Bronchial epithelial cell (primary cell): ENCODE measurements at places on chromosomes 11 and 22.

DNA sequence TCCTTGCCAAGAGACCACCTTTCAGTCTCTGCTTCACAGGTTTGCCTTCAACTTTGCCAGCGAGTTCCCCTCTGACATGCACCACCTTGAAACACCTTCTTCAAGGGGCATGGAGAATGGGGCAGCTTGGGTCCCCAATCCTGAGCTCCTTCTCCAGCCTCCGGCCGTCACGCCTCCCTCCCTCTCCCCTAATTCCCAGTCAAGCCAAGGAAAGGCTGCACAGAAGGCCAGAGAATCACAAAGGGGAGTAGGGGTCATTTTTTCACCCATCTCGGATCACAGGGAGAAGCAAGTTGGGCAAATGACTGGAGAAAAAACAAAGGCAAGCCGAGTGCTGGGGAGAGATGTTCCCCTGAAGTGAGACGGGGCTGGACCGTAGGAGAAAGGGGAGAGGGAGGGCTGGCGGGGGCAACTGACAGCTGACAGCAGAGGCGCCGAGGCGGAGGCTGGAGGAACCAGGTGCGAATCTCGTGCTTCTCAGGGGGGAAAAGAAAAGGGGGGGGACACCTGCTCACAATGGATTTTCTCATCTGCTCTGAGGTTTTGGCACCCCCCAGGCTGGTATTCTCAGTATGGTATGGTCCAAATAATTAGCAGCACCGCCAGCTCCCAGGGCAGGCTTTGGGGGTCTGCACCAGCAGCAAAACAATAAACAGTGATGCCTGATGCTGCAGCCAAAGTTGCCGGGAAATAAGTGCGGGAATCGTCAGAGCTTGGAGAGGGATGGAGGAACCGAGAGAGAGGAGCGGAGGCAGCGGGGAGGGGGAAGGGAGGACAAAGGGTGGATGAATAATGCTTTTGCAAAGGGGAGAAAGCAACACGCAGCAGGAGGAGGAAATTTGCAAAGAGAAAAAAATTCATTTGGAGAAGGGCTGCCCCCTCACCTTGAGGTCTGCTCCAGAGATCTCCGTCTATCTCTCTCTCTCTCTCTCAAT, 644 bp downstream of the YPEL4 start:
- DNase-seq, result no peak

DNA sequence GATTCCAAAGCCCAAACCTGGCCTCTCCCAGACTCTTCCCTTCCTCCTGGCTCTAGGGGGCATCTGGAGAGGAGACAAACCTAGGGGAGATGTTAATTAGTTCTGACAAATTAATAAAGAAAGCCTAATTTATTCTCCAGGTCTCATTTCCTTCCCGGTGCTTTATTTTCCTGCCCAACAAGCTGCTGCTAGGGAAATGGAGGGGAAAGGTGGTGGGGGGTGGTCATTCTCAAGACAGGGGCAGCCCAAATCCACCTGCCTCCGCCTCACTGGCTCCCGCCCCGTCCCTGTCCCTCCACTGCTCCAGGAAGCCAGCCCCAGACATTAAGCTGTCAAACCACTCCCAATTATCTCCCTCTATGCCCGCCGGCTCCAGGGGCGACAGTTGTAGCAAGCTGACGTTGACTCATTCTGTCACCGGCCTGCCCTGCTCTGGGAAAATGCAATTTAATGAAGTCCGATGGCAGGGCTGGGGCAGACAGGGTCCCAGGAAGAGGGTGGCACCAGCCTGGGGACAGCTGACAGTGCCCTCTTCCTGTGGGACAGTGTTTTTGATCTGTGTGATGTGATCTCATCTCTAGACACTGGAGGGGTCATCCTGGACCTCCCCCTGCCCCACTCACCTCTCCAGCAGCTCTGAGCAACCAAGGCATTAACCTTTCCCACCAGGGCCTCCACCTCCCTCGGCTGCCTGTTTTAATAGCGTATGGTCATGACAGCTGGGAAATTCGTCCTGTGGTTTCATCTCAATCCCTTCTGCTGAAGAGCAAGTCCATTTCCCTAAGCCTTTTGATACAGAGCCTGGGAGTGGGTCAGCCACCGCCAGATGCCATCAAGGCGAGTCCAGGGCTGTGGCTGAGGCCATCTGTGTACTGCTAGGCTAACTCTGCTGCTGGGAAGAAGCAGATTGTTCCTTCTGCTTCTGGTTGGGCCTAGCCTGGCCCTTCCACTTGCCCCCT, 27.1 kb downstream of the NECTIN1 start:
- peak; percentile 43 for DNase-seq

- DNase-seq, result no peak
Observed at GRCh38 chr11:422249-422656, 7.5 kb upstream of the SIGIRR start.

- DNase-seq, result no peak
Observed at GRCh38 chr11:10937385-10937771, 79.5 kb upstream of the ZBED5 start.

DNA sequence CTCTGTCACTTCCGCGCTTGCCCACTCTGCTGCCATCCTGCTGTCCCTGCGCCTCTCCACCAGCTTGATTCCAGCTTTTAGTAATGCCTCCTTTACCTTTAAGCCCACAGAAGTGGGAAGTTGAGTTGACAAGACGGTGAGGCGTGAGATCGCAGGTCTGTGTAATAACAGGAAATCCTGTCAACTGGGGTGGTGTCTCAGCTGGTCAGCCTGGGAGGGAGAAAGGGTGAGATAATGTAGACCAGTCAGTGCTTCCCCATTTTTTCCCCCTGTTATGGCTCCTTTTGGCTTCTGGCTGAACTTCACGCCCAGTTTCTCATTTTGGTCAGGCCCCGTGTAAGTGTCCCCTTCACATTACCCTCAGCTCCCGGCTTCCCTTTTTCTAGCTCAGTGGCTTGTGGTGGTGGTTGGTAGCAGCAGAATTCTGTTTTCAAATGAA, 98.9 kb downstream of the TRAF6 start:
- DNase-seq, result no peak

DNA sequence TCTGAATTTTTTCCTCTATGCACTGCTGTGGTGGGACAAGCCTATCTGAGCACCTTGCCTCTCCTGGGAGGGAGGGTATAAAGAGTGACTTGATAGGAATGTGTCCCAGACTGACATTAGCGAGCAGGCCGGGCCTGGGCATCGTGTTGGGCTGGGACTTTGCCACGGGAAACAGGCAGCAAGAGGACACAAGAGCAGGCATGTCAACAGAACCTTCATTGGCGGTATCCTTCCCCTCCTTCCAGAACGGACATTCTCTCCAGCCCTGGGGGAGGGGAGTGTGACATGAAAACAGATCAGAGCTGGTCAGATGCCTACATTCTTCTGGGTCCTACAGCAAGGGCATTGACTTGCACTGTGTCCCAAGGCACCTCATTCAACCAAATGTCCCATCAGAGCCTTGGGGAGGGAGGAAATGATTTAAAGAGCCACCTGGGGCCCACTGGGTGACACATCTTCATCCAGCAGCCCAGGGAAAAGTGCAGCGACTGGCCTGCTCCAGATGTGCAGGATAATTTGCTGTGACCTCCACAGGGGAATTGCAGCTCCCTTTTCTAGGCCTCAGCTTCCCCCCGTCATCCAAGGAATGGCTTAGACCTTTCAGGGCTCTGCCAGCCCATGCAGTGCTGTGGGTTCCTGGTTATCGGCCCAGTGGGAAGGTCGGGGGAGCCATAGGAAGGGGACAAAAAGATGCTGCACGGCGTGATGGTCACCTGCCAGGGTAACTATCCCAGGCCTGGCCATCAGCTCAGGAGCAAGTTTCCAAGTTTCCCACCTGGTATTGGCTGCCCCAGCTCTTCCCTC, 21.8 kb upstream of the UVRAG start:
- no peak for DNase-seq

DNA sequence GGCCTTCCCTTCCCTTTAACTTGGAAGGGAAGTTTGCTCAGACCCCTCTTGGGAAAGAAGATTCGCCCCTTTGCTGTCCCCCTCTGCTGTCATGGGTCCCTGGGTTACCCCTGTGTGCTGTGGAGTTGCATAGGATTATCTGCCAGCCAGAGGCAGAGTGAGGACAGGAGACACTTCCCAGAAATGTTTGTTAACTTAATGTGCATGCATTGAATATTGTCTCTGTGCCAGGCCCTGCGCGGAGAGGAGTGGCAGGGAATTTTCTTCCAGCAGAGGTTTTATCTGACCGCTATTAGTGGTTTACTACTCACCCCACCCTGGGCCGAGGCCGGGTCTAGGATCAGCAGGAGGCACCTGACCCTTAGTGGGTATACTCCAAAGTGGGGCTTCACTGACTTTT, 894.8 kb downstream of the TBC1D22A start:
- no peak for DNase-seq

DNA sequence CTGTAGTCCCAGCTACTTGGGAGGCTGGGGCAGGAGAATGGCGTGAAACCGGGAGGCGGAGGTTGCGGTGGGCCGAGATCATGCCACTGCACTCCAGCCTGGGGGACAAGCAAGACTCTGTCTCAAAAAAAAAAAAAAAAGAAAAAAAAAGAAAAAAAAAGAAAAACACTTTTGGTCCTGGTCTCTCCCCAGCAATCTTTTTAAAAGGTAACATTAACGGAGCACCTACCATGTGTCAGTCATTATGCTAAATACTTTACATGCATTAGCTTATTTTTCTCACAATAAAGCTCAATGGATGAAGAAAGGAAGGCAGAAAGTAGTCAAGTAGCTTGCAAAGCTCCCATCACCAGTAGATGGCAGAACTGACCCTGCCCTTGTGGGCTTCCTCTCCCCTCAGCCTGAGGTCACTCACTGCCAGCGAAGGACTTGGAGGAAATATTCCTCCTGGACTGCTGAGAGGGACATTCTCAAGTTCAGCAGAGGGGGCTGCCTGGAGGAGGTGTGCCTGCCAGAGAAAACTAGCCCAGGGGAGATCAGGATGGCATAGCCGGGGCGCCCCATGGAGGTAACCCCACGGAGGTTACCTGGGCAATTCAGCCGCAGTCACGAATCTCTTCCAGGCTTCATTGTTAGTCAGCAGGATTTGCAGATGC, 15.5 kb downstream of the APOL3 start:
- peak; percentile 40 for DNase-seq

DNA sequence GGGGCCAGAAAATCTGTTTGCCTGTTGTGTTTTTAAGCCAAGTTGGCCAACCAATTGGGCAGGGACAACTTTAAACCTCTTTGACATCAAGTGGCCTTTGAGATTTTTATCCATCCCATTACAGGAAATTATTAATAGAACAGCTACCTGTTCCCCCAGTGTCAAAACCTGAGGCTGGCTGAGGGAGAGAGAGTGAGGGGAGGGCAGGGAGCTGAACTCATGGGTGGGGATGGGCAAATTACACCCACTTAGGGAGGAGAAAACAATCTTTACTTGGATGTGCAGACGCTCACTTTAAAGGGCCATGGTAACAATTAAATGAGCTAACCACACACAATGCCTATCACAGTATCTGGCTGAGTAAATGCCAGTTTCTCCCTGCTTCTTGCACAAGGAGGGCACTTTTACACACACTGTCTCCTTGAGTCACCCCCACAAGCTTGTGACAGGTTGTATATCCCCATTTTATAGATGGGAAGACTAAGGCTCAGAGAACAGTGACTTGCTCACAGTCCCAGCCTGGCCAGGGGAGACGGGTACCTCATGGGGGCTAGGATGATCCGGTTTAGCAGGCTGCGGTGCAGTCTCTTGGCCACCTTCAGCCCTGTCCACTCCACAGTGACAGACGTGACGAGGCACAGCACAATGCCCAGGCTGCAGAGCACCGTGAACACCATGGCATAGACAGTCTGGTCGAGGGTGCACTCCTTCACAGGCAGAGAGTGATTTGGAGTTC, 17.8 kb upstream of the KCNJ11 start:
- DNase-seq, result no peak

- peak; percentile 13 for DNase-seq
Observed at GRCh38 chr11:41301023-41301422, 158.4 kb downstream of the LRRC4C start.
